ENCODE measurements at places on chromosomes 5 and 9. TPM values are rescaled to one million over a fixed set of nuclear protein-coding genes. Genes with fewer than 3 reads are reported as not detected.

The FLT4 gene
- polyA plus RNA-seq = 0.07 TPM

DNA sequence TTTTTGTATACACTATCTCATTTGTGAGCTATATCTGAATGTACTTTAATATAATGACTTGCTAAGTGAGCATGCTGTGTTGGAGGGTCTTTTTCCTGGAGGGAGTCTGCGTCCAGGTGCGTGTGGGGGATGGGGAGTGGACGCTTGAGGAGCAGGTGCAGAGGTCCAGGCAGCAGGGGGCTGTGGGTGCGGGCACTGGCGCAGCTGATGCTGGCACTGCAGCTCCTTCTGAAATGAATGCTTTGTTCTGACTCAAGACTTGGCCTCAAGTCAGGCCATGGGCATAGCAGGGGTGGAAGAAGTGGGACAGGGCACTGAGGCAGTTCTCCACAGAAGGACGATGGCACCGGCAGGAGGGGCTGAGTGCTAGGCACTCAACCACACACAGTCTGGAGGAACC lies 165.7 kb upstream of the IRX1 start:
- no peak for DNase-seq

DNA sequence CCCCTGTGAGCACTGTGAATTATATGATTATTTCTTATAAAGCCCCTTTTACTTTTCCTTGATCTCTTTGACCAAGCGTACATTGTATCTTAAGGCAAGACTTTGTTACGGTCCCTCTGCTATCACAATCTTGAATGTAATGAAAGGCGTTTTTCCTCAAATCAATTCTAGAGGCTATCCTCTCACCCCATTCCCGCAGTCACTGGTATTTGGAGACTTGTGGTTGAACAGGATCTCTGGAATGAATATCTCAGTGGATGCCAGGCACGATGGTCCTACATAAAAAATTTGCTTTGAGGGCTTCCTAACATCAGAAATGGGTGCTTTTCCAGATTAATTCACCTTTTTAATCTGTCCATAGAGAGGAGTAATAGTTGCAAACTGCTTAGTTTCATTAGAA lies 151.4 kb upstream of the PAPPA start:
- no peak for DNase-seq

The PRR16 gene
- 52.9 TPM for polyA plus RNA-seq

DNA sequence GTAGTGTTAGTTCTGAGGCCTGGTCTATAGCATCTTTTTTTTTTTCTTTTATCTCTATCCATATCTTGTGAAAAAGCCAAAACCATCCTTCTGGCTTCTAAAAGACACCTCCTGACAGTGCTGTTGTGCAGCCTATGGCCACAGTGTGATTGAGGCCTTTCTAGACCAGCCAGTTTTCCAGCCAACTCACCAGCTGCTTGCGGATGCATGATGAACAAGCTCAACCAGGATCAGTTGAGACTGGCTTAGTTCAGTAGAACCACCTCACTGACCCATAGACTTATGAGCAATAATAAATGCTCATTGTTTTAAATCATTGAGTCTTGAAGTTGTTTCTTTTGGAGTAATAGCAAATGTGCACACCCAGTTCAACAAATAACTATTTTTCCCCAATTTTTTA lies 296.9 kb downstream of the FAM170A start:
- no peak for DNase-seq

The WDR38 gene
- polyA plus RNA-seq = not detected

The DRD1 gene
- polyA plus RNA-seq = 0.16 TPM

- DNase-seq = no peak
These were observed 40.6 kb downstream of the INSYN2B start for GRCh38 chr5:169939731-169940130.

- DNase-seq = peak; percentile 17
These were observed 24.7 kb upstream of the NUDT12 start for GRCh38 chr5:103587185-103587748.

All from IMR-90 (cell line).